AG09309 (cell line): ENCODE measurements at places on chromosomes 7 and 10.

GRCh38 chr7:409339-410281, 110.0 kb downstream of the PDGFA start:
- no peak for DNase-seq

GRCh38 chr10:3605882-3606281, 179.1 kb downstream of the KLF6 start:
- no peak for DNase-seq

DNA sequence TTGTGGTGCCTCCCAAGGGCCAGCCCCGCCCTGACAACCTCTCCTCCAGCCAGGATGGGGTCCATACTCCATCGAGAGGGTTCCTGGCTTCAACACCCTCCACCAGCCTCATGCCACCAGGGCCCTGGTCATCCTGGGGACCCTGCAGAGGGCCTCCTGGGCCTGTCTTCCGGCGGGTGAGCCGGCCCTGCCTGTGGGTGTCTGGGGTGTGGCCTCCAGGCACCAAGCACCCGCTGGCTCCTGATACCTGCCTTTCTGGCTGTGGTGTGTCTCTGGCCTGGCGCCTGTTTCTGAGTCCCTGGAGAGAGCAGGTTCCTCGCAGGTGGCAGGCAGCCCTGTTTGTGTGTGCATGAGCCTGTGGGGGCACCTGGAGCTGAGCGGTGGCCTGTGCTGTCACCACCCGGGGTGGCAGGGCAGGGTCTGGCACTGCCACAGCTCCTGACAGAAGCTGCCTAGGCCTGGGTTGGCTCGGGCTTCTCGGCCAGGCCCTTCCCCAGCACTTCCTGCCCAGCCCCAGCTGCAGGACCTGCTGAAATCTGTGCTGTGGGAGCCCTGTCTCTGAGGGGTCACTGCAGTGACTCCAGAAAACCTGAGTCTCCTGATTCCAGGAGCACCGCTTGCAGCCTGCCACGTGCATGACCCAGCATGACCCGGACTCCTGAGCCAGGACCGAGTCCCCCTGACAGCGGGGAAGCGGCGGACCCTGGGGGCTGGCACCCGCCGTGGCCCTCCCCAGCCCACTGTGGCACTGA, 18.4 kb downstream of the ADAM8 start:
- no peak for DNase-seq

- no peak for DNase-seq
Observed at GRCh38 chr10:88975377-88975720, 15.2 kb upstream of the FAS start.

DNA sequence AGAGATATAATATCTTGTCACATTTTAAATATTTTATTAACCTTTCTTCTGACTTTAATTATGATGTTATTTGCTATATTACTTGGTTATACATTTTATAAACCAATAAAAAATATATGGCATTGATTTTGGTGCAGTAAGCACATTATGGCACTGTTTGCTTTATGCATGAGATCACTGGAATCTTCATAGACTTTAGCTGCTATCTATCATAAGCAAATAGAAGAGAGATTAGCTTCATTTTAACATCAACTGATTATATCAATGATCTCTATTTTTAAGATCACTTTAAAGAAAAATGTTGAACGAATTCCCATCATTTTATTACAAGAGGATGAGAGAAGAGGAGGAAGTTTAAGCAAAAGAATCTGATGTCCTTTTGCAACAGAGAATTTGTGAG, 58.6 kb upstream of the CDK1 start:
- no peak for DNase-seq

DNA sequence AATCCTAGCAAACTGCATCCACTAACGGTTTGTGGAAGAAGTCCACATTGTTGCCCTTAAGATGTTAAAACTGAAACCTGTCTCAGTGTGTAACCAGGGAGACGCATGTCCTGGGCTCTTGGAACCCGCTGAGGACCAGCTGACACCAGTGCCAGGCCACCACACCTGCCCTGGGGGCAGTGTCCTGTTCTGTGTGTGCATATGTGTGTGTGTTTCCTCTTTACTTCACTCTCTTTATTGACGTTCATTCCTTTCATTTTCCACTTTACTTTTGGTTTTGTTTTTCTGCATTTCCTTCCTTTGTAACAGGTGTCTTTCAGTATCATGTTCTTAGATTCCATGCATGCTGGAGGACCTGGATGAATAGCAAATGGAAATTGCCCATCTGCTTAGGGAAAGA, 83.8 kb downstream of the TEX36 start:
- no peak for DNase-seq

GRCh38 chr7:77657427-77658224, 38.6 kb upstream of the RSBN1L start:
- DNase-seq = no peak

GRCh38 chr7:107811934-107812333, 8.9 kb upstream of the SLC26A3 start:
- DNase-seq = no peak

GRCh38 chr7:156764016-156764669, 123.6 kb downstream of the RNF32 start:
- peak; percentile 31 for DNase-seq

GRCh38 chr10:31708474-31708873, 220.2 kb downstream of the ARHGAP12 start:
- no peak for DNase-seq

DNA sequence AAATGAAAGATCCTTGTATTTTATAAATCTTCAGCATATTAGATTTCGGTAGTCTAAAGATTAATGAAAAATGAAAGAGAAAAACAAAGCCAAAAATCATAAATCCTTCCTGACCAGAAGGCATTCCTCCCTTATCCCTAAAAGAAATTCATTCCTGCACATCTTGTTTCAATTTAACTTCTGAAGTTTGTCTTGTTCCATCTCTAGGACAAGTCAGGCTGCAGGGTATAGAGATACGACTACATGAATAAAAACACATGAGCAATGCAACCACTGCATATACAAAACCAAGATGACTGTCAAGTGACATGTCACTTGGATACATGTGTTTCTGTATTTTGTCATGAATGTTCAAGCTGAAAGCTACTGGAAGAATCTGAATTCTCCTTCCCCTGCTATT, 214.9 kb downstream of the JAZF1 start:
- DNase-seq = no peak

DNA sequence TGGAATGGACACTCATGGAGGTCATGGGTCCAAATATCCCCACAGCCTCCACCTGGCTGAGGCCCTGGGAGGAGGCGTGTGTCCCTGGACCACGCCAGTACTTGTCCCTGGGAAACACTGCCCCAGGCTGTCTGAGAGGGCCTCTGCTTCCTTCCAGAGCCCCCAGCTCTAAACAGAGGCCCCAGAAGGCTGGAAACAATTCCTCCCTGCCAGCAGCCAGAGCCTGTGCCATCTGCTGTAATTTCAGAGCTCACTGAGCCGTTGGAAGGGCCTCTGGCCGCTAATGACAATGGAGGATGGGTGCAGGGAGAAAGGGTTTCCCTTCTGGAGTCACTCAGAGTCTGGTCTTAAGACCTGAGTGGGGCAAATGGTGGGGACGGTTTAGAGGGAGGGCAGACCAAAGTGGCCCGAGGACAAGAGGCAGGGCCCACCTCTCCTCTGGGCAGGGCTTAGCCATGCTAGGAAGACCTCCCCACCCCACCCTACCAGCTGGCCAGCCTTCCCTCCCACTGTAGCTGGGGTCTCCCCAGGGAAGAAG, 7.1 kb downstream of the CHAT start:
- DNase-seq = no peak

GRCh38 chr7:24866004-24866615, 108.8 kb upstream of the GSDME start:
- no peak for DNase-seq

DNA sequence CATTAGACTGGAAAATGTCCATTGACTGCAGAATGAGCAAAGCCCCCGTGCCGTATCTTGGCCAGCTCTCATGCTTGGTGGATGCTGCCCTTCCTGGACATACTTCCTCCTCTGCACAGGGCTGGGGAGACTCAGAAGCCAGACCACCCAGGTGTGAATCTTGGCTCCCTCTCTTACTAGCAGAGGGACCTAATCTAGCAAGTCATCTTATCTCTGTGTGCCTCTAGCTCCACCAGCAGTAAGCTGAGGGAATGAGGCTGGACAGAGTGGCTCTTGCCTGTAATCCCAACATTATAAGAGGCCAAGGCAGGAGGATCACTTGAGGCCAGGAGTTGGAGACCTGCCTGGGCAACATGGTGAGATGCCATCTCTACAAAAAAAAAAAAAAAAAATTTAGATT, 173.8 kb upstream of the GHITM start:
- DNase-seq = no peak

DNA sequence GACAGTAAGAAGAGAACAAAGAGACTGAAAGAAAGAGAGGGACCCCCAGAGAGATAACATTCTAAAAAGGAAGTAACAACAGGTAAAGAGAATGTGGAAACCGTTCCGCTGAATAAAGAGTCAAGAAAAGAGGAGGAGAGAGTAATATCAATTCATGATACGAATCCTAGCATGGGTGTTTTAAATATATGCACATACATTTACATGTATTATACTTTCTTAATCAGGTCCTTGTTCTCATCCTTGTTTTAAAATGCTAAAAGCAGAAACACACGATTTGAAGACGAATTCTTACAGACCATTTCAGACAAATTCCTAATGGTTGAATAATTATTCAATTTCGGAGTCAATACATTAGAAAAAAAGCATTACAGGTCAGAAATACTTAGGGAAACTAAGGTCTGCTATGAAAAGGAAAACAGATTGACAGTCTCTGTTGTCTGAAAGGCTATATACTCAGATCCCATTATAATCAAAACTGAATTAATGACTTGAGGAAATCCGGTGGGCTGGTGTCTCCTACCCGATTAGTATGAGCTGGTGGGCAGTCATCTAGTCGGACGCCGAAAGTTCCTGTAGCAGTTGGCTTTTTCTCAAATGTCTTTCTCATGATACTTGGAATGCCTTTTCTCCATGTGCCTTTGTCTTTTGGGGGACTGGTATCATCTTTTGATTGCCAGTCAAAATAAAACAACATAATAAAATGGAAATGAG, 127.3 kb downstream of the ARHGAP21 start:
- no peak for DNase-seq

DNA sequence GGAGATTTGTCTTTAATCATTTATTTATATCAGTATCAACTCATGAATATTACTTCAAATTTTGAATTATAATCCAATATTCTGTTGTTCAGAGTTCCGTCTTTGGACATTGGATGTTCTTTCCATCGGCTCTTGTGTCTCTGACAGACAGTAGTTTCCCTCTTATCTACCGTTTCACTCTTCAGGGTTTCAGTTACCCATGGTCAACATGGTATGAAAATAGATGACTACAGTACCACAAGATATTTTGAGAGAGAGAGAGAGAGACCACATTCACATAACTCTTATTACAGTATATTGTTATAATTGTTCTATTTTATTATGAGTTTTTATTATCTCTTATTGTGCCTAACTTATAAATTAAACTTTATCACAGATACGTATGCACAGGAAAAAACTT, 6.8 kb downstream of the SHTN1 start:
- no peak for DNase-seq

DNA sequence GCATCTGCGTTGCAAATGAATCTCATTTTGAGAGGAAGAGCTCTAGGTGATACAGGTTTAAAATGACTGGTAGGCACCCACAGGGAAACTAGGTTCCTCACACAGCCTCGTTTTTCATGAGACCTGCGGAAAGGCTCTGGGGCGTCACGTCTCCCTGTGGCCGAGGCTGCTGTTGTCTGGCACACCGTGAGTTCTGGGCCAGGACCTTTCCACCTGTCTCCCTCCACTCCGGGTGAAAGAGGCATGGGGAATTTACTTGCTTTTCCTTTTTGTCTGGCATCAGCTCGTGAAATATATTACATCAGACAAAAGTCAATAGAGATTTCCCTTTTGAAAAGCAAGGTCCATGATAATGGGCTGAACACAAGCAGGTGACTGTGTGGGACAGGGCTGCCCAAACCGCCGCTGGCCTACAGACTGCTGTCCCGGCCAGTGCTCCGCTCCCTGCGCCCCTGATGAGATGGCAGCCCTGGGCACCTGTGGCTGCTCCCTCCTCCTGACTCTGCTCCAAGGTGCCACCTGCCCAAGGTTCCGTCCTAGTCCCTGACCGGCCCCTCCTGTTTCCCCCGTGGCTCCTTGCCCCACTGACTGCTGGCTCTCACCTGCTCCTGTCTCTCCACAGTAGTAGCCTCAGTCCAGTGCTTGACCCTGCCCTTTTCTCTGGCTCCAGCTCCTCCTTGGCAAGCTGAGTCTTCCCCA, 109.6 kb downstream of the NKX6-2 start:
- DNase-seq = no peak

DNA sequence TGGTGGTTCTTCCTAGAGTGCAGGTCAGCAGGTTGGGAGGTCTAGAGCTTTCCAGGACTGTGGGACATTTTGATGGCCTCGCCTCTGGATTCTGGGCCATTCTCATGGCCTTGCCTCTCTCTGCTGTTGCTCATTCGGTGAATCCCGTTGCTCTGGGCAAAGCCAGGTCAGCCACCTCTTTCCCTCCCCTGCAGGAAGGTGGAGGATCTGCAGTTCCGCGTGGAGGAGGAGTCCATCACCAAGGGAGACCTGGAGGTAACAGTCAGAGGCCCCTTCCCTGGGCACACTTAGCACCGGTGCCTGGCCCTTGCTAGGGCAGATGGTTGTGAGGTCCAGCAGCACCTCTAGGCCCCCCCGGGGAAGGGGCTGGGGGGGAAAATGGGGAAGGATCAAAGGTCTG, 74.9 kb downstream of the CLIP2 start:
- no peak for DNase-seq

GRCh38 chr10:65843203-65843602, 1082.6 kb upstream of the LRRTM3 start:
- DNase-seq = no peak

DNA sequence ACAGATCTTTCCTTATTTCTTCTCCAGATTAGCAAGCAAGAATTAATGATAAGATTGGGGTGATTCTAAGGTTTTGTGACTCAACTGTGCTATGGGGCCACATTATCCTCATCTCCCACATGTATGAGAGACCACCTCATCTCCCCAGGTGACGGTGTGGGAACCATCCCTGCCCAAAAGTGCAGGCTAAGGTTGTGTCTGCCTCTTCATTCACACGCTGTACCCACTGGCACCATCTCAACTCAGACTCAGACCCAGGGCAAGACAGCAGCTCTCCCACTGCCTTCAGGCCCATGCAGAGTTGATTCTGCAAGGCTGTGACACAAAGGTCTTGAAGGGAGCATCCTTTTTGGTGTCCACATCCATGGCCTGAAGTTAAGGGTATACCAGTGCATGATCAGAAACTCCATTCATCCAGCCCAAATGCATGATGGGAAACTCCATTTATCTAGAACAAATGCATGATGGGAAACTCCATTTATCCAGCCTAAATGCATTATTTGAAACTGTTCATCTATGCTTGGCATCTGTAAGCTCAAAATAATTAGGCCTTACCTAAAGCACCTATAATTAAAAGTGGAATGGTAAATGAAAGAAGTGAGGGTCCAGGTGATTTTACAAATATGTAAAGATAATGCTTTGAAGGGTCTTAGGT, 99.4 kb downstream of the TCERG1L start:
- no peak for DNase-seq

- DNase-seq = no peak
Observed at GRCh38 chr10:80356563-80356988, at the start of the genes DYDC1 and DYDC2. DYDC1 (minus strand) TSS chr10:80356755; CDS start chr10:80352601, 4,154 bp downstream. DYDC2 (plus strand) TSS chr10:80356781; CDS start chr10:80362444, 5,663 bp downstream.

DNA sequence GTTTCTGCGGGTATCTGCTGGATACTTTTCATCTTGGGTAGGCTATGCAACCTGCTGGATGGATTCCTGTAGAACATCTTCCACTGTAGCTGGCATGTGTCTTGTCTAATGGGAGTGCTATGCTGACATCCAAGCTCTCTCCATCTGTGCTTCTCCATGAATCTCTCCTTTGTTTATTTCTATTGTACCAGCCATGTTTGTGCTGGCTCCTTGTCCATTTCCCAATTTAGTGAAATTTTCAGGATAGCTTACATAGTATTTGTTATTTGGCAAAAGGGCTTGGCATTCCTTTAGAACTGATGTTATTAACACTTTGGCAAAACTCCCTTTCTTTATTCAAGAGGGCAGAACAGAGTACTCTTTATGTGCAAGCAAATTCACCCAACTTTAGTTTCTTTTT, 198.0 kb downstream of the CSTF2T start:
- no peak for DNase-seq
